A549 treated with ZK216348 at 1 μM for 4 hours (cell line): ENCODE measurements at places on chromosomes 5 and 9. TPM values are rescaled to one million over a fixed set of nuclear protein-coding genes. Genes with fewer than 3 reads are reported as not detected.

Gene THBS4
- total RNA-seq, result 0.14 to 0.19 TPM in 2 of 5 replicates, not detected in the others

Gene DIRAS2
- not detected in 5 replicates for total RNA-seq

Gene SPATA31A1
- not detected in 5 replicates for total RNA-seq

Gene UBAP2
- 36.7 to 46.6 TPM (median 45.8 TPM) in 5 replicates for total RNA-seq

Gene ACOT12
- total RNA-seq, result not detected in 5 replicates
